Tongue (tissue), 3 donors: ENCODE measurements at places on chromosomes 7 and 10.

DNA sequence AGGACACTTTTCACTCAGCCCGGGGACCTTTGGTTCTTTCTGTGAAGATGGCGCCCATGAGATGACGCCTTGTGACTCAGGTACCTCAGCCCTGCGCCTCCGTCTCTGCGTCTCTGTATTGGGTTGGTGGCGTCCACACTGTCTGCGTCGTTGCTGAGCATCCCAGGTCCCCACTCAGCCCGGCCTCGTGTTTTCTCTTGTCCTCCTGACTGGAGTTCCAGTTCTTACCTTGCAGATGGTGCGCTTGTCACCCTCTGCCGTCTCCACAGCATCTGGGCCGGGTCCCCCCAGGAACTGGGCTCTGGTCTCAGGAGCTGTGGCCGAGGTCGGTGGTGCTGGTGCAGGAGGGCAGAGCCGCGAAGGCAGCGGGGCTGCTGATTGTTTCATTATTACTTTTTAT is 150.4 kb downstream of the WDR37 start:
- no peak for DNase-seq

DNA sequence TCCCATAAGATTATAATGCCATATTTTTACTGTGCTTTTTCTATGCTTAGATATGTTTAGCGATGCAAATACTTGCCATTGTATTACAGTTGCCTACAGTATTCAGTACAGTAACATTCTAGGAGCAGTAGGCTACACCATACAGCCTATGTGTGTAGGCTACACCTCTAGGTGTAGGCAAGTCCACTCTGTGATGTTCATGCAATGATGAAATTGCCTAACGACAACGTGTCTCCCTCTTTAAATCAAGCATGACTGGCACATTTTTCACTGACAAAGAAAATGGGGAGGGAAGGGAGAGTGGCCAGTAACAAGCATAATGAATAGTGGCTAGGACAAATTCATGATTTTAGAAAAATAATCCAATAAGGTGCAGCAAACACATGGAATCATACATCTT is 1.7 kb downstream of the NCAPG2 start:
- DNase-seq: no peak

GRCh38 chr7:93944673-93945072 is 23.1 kb downstream of the GNG11 start:
- no peak for DNase-seq

- DNase-seq: peak; percentile 33
These were observed 121.5 kb downstream of the TPST1 start for GRCh38 chr7:66326501-66327215.

- DNase-seq: no peak
These were observed 202.1 kb upstream of the AKR1E2 start for GRCh38 chr10:4623757-4624420.

- no peak for DNase-seq
These were observed 108.7 kb upstream of the PRR15 start for GRCh38 chr7:29454899-29455451.

- DNase-seq: no peak
These were observed 7.5 kb upstream of the SMNDC1 start for GRCh38 chr10:110312206-110312605.

DNA sequence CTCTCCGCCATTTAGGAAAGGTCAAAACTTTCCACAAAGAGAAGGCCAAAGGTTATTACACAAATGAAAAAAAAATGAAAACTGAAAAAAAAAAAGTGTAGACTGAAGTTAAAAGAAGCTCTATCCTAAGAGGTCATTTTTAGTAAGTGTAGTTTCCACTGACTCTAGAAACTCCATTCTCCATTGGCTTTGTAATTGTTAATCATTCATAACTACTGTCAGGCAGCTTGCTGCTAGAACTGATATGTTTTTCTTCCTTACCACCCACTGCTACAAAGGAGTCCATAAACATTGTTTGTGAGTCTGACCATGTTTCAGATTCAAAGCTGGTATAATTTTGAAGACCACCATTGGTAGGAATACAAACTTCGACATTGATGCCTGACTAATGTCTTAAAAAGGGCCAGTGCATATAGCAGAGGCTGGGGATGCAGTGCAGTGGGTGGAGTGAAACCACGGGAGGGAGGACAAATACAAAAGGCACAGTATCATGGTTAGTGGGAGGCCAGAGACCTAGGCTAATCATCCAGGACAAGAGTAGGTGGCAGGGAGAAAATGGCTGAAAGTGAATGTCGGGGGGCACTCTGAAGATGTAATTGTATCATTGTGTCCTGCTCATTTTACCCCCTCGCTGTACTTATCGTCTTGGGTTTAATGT is 16.9 kb upstream of the DYNC1I1 start:
- DNase-seq: no peak

GRCh38 chr7:76202666-76203030 is 952 bp downstream of the SRRM3 start:
- DNase-seq: no peak

- DNase-seq: no peak
These were observed 138.4 kb downstream of the PAXIP1 start for GRCh38 chr7:154864523-154864891.

DNA sequence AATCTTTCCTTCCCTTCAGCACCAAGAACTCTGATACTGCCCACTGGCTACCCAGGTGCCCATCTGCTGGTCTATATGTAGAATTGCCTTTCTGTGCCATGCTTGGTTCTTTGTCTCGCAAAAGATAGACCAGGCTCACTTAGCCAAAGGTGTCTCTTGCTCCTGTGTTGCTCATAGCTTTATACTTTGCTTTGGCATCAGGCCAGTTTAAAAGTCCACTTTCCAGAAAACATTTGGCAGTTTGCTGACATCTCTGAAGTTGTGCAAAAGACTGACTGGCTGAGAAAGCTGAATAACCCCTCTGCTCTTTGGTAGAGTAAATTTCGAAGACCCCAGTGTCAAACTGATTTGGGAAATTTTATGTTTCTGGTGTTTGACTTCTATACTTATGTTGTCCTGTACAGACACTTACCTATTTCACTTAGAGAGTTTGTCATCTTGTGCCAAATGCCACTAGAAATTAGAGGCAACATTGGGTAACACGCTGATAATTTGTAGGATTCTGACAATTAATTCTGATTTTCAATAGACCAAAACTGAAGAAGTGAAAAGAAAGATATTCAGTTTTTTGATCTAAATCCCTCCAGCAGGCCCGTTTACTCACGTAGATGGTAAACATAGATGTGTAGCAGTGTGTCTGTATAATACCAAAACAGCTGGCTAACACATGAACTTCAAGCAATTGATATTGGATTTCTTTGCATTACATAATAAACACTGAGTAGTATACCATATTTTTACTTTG is 91.1 kb downstream of the CPED1 start:
- DNase-seq: no peak

DNA sequence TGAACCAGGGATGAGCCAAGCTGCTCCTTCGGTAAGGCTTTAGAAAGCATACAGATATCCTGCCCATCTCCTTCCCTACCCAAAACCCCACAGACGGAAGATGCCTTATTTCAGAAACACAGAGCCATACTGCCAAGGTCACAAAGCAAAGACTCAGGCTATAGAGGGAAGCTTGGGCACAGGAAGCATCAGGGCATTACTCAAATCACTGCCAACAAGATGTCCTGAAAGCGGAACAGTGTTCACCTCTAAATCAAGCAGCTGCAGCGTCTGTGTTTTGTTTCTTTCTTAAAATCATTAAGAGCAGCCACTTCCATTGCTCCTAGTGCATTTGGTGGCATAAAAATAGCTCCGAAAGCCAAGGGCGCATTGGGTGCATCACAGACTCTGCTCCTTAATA is 307.3 kb downstream of the SORCS1 start:
- DNase-seq: no peak

GRCh38 chr10:6097063-6097462 is 8.2 kb downstream of the RBM17 start:
- DNase-seq: no peak

GRCh38 chr10:63738410-63738809 is 217.2 kb downstream of the REEP3 start:
- DNase-seq: peak; percentile 38

DNA sequence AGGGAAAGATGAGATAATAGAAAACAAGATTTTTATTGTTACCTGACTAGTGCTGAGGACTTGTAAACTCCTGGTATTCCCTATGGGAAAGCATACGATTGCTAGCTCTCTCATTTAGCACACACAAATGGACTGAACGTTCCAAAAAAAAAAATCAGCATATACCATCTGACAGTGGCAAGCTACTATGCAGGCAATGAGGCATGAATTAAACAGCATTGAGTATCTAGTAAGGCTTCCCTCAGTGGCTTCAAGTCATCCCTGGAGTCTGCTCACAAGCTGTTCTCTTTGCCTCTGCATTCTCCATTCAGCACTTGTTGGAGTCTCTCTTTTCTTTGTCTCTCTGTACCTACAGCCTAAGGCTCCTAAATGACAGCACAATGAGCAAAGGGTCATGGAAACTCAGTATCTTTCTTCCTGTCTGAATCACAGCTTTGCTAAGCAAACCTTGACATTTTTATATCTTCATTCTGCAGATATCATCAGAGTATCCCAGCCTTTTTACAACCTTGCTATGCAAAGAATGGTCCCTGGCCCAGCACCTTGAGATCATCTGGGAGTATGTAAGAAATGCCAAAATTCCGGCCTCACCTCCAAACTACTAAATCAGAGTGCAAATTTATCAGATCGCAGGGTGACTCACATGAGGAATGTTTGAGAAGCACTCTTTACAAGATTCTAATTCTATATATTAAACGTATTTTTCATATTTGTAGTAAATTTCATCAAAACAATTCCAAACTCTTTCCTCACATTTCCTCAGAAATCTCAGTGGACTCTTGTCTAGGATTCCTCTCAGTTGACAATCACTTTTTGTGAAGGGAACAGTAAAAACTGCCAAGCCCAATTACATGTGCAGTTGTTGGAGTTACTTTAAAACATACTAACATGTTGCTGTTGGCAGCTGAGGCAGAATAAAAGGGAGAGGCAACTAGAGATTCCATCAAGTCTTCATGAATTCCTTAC is 10.8 kb upstream of the LIPA start:
- peak; percentile 41 for DNase-seq

DNA sequence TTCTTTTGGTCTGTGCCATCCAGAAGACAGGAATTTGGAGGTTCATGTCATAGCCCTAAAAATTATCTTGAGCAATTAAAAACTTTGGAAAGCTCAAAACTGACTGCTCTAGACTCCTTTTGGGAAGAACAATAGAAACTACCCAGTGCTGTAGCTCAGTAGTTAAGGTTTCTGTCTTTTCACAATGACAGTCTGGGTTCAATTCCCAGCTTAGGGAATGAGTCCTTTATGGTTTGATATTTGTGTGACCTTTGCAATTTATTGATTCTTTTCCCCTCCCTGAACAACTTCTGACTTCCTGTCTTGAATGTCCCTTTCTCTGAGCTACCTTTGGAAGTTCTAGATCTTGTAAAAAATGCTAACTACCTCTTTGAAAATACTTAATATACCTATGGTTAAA is 603.3 kb upstream of the IGFBP3 start:
- no peak for DNase-seq

GRCh38 chr10:72567889-72568640 is 57.8 kb downstream of the MICU1 start:
- peak; percentile 3 for DNase-seq

GRCh38 chr10:95237376-95238170 is 43.5 kb downstream of the ACSM6 start:
- DNase-seq: no peak

DNA sequence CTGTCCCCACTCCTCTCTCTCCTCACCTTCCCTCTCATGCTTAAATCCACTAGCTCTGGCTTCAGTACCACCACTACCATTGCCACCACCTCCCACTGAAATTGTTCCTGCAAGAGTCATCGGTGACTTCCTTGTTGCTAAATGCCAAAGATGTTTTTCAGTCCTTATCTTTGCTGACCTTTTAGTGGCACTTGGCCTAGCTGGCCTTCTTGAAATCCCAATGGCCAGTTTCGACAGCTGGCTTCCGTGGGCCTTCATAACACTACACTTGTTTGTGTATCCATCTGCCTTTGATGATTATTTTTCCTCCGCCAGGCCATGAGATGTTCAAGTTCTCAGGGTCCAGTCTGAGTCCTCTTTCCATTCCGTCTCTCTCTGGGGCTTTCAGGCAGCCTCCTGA is 118.2 kb upstream of the NANOS1 start:
- DNase-seq: no peak

DNA sequence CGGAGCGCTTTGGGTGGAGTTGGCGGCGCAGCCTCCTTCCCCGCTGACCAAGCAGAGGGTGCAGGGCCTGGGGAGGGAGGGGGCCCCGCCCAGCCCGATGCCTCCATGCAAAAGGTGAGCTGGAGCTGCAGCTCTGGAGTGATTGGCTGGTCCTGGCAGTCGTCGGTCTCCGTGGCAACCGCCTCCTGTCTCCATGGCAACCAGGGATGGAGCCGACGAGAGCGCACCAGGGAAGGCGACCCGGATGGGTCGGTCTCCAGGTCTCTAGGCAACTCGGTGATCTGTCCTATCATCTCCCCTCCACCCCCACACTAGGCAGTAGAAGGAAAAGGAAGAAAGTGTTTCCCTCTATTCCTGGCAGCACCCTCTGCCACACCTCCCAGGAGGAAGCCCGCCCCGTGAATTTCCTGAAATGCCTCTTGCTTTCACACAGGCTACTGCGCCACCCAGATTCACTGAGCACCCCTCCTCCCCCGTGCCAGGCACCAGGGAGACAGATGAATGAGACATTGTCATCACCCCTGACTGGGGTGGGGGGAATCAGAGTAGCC is 647 bp upstream of the NACAD start:
- DNase-seq: peak; percentile 73

- no peak for DNase-seq
These were observed 235.9 kb downstream of the REEP3 start for GRCh38 chr10:63757067-63757466.

GRCh38 chr10:17125206-17125893 is 4.3 kb downstream of the CUBN start:
- no peak for DNase-seq

DNA sequence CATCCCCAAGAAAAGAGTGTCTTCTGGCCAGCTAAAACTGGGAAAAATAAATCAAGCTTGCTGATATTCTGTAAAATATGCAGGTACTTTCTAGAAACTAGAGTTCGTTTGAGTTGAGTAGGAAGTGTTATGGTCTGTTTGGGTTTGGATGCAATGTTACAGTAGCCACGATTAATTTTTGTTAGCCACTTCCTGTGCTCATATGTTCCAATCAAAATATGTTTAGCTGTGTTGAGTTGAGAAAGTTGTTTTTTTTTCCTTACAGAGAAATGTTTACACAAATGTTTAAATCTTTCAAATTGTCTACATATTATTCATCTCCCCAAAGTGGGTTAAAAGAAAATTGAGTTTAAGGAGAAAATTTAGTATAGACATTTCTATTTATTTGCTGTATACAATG is 11.3 kb upstream of the LAMB1 start:
- no peak for DNase-seq

- no peak for DNase-seq
These were observed 90.0 kb upstream of the STK17A start for GRCh38 chr7:43492896-43493295.

GRCh38 chr10:35447693-35448407 is 111.5 kb downstream of the CCNY start:
- DNase-seq: peak; percentile 43

DNA sequence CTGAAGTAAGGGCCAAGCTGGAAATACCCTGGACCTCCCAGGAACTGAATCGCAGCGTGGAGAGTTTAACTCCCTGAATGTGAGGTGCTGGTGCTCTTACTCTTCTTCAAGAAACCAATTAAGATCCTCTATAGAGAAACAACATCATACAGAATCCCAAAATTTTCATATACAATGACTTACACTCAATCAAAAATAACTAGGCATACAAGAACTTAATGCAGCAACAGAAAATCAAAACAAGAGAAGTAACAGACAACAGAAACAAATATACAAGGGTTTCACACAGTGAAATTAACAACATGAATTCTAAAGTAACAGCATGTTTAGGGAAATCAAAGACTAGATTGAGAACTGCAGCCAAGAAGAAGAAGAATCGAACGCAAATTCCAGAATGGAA is 37.7 kb downstream of the RNF216 start:
- DNase-seq: no peak

GRCh38 chr7:132750530-132751217 is 174.4 kb upstream of the PLXNA4 start:
- DNase-seq: peak; percentile 16
